Stimulated activated CD8-positive, alpha-beta memory T cell treated with anti-CD3 and anti-CD28 coated beads, Interleukin-4, amount 100 ng/mL, for 4 hours (primary cell): ENCODE measurements at places on chromosomes 5 and 9.

- DNase-seq = no peak
These were observed 127.5 kb upstream of the PANK3 start for GRCh38 chr5:168706655-168707069.

GRCh38 chr9:137198902-137199283 lies 1.6 kb downstream of the TPRN start:
- DNase-seq = no peak

- DNase-seq = no peak
These were observed 73.2 kb upstream of the EPB41L4A start for GRCh38 chr5:112492291-112492690.

- no peak for DNase-seq
These were observed 56.5 kb downstream of the XRCC4 start for GRCh38 chr5:83133797-83134196.

DNA sequence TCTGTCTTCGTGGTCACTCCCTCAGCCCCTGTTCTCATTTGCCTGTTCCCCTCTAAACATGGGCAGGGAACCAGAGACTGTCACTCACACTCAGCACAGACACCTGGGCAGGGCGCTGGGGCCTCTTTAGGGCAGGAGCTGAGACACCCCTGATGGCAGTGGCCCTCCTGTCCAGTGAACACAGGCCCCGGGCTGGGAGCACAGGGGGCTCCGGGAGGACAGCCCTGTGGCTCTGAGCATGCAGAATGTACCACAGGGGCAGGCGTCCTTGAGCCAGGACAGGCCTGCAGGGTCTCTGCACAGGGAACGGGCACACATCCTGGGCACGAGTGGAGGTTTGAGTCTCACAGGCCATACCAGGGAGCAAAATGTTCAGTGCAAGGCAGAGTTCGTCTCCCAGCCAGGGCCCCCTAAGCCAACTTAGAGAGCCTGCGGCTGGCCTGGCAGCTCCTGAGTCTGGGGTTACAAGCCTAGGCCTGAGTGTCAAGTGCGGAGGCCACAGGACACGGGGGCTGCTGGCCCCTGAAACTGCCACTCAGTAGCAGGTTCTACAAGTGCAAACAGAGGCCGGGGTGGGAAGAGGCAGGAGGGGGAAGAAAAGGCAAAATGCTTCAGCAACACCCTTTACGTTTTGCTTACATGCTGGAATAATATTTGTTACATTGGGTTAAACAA lies 55.9 kb upstream of the NKD2 start:
- no peak for DNase-seq

DNA sequence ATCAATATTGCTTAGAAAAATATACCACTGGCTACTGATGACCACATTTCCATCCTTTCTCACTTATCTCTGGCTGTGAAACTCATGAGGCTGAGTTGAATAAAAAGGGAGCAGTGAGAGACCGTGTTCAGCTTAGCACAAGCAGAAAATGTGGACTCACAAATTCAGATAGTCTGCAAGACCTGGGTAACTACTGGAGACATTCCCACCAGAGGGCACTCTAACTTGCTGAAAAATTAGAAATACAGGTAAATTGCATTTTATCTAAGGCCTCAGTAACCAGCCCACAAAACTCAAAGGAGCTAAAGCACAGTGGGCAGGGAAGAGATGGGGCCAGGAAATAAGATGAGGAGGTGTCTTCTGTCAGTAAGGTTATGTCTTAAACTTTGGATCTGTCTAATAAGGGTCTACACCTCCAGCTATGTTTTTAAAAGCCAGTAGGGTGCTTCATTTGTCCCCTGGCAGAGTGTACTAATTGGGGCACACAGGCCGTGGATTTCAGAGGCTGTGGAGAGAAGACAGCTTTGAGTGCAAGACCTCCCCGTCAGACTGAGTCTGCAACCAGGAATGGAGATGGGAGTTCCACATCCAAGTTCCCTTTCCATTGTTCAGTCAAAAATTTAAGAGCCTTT lies 8.7 kb upstream of the NDUFB6 start:
- DNase-seq = no peak

DNA sequence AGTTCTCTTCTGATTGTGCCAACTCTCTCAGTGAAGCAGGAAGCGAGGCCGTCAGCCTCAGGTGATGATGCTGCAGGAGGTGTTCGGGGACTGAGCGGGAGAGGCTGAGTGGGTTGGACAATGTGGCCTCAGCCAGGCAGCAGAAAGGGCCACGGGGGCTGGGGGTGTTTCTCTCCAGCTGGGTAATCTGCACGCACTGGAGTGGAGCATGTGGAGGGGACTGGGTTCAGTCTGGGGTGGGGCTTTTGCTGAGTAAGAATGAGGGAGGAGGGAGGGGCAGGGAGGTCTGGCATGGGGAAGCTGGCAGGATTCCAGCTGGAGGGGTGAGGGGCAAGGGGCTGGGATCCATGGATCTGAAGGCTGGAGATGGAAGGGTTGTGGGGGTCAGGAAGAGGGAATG lies 60.8 kb upstream of the PHYKPL start:
- DNase-seq = no peak

DNA sequence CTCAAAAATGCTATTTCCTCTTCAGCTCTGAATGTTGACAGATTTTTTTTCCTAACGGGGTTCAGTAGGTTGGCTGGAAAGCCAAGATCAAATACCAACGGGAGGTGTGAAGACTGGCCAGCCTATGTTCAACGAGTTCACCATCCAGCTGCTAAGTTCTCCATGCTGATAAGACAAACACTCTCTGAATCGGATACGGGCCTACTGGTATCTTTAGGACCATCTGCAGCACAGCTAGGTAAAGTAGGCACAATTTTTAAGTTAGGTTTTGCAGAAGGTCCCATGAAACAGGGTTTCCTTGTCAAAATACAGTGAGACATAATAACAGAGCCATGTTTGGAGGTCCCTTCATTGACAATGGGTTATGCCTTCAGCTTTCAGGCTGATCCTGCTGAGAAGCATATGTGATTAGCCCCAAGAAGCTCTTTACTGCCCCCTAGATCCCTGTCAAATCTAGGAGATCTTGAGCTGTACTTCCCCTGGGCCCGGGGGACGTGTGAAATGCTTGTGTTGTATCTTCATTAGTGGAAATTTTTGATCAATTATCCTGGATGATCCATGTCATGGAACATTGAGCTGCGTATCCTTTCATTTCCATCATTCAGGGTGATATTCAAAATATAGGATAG lies 60.6 kb downstream of the PGM5 start:
- DNase-seq = no peak

DNA sequence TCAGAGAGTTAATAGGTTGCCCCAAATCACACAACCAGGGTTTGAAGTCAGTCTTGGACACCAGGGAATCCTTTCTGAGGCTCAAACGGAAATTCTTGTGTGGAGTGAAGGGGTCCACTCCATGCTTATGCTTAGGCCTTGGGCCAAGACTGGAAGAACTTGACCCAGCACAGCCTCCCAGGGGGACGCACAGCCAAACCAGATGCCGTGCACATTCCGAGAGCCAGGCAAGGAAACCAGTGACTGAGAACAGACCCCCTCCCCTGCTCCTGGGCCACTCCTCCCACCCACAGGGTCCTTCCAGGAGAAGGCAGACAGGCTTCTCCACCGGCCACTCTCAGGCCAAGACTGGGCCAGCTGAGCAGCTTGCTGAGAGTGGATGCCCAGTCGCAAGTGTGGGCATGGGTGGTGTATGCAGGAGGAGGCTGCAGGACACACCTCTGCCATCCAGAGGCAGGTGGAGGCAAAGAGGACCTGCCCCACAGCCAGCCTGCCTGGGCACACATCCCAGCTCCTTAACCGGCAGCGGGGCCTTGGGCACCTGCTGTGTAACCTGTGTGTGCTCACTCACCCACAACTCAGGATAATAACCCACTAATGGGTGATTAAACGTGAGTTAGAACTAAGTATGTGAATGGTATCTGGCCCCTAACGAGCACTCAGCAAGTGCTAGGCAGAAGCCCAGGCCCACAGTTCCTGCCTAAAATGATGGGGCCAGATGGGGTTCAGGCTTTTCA lies 38.0 kb downstream of the NIPAL4 start:
- no peak for DNase-seq

DNA sequence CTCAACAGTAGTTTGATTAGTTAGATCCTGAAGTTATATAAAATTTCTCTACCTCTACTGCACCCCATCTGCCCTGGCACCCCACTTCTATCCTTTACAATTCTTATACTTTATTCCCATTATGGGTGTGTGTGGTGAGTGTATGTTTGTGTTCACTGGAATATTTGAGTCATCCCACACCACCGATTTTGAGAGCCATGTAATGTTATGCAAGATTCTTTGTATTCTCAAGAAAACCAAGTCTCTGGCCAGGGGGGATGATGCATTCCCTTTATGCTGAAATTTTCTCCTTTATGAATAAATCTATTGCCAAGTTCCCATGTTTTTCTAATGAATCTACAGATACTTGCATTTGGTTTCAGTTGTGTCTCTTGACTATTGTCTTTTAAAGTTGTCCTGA lies 266.8 kb downstream of the ARHGEF28 start:
- no peak for DNase-seq

DNA sequence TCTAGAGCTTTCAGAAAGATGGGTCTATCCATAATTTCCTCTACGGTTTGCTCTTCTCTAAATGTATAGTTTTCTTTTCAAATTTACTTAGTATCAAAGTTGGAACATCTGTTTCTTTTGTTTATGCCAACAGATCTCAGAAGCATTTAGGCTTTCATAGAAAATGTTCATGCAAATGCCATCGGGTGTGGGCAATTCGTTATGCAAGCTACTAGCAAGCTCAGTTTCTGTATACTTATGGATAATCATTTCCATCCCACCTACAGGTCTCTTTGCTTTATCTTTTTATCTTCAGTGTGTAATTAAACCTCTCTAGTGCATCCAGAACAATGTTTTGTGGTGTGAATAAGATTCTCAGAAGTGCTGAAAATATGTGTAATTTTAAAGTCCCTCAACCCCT lies 59.9 kb downstream of the NUDT12 start:
- no peak for DNase-seq

DNA sequence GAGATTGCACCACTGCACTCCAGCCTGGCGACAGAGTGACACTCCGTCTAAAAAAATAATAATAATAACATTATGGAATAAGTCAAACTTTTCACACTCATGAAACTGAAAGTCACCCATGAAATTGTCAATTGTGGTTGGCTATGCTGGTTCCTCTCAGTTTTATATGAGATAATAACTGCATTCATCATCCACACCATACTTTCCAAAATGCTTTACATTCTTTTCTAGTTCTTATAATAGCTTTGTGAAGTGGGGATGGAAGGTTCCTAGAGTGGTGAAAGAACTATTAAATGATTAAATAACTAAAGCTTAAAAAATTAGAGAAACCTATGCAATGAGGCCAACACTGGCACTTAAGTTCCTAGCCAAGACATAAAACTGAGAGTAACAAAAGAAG lies 12.6 kb upstream of the ASPN start:
- DNase-seq = no peak

DNA sequence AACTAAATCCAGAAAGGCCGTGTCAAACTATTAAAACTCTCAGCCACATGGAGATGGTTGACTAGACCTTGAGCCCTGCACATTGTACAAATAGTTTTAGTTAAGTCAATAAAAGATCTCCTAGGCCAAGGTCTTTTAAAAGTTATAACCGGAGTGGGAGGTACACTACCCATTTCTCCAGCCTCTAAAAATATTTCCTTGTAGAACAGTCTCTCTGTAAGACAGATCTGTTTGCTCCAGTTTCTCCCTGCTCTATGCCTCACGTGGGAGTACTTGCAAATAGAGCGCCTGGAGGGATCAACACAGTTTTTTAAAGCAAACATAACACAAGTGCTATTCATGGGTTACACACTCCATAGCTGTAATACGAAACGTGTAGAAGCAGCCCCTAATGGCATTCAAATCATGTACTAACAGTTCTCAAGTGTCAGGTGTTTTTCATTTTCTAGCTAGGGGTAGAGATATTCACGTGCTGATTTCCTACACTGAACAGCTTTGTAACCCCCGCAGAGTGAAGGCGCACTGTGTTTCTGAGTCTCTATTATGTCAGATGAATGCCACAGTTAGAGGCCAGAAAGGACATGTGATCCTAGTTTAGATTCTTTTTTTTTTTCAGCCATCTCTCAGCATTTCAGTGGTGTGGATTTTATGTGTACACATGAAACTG lies 703.4 kb upstream of the GRAMD2B start:
- no peak for DNase-seq

DNA sequence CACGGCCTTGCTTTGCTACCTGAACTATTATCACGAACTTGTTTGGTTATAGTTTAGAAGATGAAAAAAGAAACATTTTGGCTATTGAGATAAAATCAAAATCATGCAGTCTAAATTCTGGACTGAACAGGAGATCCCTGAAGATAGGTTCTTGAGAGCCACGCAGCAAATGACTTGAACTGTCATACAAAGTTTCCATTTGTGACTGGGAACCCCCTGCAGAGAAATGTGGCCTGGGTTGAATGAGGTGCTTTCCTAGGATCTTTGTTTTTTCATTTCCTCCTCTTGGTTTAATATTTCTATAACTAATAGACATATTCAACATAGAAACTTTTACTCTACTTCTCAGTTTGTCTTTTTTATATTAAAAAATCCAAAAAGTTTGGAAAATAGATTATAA lies 184.7 kb upstream of the TRPM3 start:
- DNase-seq = no peak

DNA sequence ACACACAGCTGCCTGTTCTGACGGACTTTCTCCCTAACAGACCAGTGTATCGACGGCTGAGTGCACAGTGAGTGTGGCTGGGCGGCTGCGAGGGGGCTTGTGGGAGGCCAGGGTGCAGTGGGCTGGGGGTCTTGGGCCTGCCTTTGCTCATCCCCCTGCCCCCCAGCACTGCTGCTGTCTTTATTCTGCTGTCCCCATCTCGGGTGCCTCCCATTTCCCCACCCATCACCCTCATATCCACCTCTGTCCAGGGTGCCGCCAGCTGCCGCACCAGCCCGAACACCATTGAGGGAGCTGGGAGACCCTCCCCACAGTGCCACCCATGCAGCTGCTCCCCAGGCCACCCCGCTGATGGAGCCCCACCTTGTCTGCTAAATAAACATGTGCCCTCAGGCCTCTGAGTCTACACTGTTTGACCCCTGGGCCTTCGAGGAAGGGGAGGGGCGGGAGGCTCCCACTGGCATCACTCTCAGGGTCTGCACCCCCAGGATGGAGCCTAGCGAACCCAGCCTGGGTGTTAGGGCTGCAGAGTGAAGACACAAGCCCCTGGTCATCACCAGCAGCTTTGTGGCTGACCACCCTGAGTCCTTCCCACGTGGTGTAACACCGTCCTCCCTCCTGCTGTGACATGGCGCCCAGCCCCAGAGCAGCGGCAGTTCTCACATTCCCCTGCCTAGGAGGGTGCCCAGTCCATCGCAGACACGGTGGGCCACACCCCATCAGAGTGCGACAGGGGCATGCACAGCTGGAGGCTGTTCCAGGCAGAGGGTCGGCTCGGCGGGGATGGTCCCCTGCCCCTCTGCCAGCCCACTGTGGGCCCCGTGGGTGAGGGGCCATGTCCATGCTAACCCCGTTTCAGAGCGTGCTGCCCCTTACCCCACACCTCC lies 4.0 kb downstream of the LCN2 start:
- DNase-seq = no peak

- DNase-seq = no peak
These were observed 28.5 kb downstream of the KCNV2 start for GRCh38 chr9:2745560-2746380.

GRCh38 chr9:134536101-134536900 lies 105.3 kb upstream of the COL5A1 start:
- no peak for DNase-seq

- DNase-seq = no peak
These were observed 386.1 kb downstream of the NTRK2 start for GRCh38 chr9:85055506-85056202.

- no peak for DNase-seq
These were observed 11.7 kb upstream of the EXOSC2 start for GRCh38 chr9:130681769-130682420.
